ENCODE measurements at places on chromosomes 16 and 17. TPM values are rescaled to one million over a fixed set of nuclear protein-coding genes. Genes with fewer than 3 reads are reported as not detected.
A peak's percentile ranks its signal among the peaks of the same experiment; 100 is the strongest.

GRCh38 chr17:8838551-8839095 is 28.9 kb downstream of the PIK3R6 start:
- DNase-seq, result no peak

GRCh38 chr17:76434870-76435269 is 18.1 kb downstream of the UBE2O start:
- DNase-seq, result no peak

DNA sequence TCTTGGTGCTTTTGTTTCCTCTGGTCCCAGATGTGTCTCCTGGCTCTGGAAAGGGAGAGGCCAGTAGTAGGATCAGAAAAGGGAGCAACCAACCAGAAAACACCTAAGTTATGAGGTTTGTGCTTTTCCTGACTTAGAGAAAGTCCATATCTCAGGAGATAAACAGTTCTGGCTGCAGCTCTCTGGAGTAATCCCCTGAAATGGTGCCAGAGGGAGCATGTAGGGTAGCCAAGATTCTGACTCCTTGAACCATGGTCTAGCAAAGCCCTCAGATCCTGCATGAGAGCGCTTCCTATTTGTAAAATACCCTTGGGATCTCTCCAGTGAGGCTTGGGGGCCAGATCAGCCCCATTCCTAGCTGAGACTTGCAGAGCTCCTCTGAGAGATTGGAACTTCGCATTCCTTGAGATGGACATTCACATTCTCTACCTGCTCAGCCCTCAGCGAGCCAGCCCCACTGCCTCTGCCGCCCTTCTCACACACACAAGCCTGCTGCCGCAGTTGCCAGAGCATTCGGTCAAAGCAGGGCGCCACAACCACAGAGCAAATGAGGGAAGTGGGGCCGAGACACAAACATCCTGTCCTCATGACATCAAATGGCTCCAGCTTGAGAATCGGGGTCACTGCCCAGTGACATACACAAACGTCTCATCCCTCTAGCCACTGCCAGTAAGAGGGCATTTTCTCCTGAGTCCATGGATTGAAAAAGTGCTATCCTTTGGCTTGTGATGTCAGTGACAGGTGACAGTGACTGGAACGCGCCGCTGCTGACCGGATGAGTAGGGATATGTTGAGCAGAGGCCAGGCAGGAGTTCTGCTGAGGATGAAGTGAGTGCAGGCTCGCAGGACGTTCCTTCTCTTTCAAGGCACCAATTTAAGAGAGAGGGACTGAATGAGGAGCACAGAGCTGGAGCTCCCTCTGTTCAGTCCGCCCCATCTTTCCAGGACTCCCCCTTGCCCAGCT is 5.0 kb downstream of the ABHD15 start:
- no peak for DNase-seq

DNA sequence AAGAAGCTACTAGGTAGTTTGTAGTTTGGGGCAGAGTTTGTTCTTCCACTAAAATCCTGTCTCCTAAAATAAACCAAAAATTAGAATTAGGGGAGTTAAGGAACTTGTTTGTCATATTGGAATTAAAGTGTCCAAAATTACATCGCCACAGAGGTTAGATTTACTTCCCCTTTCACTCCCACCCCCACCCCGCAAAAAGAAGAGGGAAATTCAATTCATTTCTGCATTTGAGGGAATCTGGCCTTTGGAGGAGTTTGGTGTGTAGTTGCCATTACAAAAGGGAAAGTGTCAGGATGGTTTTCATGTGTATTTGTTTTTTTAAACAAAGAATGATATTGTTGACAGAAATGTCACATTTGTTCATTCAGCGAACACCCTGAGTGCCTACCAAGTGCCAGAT is 5.8 kb downstream of the TMEM97 start:
- DNase-seq, result no peak

DNA sequence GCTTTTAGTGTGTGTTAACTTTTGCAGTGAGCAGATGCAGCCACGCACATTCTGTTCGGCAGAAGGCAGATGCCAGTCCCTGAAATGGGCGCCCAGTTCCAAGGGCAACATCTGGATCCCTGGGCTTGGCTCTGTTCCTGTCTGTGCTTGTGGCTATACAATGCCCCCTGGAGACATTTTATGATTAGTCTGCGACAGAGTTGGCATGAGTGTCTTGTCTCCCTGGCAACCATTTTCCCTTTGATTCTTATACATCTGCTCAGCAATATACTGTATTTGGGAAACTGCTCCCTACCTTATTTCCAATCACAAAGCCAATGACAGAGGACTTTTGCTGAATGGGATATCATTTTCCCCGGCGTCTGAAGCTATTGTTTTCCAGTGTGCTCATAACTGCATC is 1629.5 kb upstream of the GOT2 start:
- peak; percentile 4 for DNase-seq

DNA sequence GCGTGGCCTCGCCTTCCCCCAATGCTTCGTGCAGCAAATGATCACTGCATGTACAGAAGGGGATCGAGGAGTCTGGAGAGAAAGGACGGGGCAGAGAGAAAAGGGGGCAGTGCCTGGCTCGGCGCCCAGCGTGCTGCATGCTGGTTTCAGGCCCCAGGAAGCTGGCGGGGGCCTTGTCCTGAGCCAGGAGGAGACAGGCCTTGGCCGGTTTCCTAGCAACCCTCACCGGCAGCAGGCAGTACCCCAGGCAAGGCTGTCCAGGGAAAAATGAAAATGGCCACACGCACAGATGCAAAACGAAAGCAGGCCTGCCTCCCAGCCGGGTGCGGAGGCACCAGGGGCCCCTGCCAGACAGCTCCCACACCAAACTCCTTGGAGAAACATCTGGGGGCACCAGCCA is 126.3 kb downstream of the ZFHX3 start:
- DNase-seq, result no peak

GRCh38 chr16:87436225-87437172 is 44.4 kb downstream of the MAP1LC3B start:
- no peak for DNase-seq

DNA sequence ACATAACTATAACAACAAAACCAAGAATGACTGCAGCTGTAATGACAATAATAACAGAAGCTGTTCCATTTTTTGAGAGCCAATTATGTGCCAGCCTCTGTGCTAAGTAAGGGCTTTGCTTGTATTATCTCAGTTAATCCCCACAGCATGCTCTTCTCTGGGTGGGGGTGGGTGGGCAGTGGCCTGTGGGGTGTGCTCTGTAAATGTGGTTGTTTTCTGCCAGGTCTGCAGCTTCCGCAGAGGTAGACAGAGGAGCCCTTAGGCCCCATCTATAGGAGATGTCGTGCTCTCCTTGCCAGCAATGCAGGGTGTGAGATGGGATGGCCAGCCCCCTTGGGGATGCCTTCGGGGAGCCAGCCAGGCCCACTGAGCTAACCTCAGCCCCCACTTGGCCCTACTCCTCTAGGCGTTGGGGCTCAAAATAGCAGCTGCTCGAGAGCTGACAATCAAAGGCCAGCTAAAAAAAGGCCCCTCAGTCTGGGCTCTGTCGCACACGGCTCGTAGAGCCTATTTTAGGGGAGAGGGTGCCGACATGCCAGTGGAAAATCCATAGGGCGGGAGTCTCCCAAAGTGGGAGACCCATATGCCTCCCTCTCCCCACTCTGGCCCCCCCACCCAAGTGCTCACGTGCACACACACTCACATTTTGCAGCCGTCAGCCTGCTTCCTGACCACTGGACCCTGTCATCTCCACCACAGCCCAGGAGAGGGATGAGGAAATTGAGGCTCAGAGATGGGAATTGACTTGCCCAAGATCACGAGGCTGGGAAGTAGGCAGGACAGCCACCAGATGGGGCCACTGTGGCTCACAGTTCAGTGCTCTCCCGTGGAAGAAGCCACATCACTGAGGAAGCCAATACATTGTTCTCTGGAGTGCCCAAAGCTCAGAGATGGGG is 15.8 kb downstream of the CDH16 start:
- no peak for DNase-seq

Gene ZFHX3
- 0.68 TPM for total RNA-seq

Gene LRRC37A
- total RNA-seq, result 0.33 TPM

Gene STX1B
- total RNA-seq, result not detected

Gene PCTP
- total RNA-seq, result 21.8 TPM

Gene CIBAR2
- not detected for total RNA-seq

Gene NTN3
- total RNA-seq, result 0.14 TPM

Gene TLCD3A
- total RNA-seq, result 51.4 TPM

Gene RNU2-1
- total RNA-seq, result not detected

Gene BCAS3
- total RNA-seq, result 10.2 TPM
